ENCODE measurements at places on chromosomes 1 and 21.

DNA sequence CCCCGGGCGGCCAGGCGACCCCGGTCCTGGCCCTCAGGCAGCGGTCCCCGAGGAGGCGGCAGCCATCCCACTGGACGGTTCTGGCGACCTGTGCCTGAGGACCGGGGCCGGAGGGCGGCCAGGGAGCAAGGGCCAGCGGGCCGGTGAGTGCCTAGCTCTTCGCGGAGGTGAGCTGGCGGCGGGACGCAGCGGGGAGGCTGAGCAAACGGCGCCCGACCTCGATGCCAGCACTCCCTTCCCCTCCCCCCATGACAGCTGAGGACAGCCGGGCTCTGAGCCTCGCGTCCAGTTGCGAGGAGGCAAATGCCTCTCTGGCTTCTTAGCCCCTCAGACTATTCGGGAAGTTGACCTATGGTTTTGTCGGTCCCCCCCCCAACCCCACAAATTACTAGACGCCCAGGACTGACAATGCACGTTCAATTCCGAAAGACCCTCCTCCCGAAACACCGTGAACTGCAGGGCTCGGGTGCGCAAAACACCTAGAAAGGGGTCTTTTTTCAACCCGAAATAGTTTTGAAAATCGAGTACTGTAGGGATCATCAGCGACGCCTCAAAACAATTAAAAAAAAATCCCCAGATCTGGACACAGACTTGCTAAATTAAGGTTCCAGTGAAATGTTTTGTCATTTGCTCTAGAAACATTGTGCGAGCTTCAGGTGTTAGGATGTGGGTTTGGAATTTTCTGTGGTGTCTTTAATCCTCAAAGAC, 8.3 kb downstream of the CDKN2C start:
- DNase-seq: peak; percentile 78

DNA sequence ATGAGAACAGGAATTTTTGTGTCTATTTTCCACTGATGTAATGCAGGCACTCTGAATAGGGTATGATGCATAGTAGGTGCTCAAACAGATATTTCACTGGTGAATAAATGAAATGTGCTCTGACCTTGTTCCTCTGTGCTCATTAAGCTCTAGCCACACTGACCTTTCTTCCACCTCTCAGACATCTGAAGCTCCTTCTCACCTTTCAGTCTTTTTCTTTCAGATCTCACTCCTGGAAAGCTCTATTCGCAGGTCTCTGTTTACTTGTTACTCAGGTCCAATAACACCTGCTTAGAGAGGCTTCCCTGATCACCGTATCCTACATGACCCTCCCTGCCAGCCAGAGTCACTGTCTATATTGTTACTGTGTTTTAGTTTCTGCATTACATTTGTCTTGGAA, 59.2 kb upstream of the IVNS1ABP start:
- no peak for DNase-seq

DNA sequence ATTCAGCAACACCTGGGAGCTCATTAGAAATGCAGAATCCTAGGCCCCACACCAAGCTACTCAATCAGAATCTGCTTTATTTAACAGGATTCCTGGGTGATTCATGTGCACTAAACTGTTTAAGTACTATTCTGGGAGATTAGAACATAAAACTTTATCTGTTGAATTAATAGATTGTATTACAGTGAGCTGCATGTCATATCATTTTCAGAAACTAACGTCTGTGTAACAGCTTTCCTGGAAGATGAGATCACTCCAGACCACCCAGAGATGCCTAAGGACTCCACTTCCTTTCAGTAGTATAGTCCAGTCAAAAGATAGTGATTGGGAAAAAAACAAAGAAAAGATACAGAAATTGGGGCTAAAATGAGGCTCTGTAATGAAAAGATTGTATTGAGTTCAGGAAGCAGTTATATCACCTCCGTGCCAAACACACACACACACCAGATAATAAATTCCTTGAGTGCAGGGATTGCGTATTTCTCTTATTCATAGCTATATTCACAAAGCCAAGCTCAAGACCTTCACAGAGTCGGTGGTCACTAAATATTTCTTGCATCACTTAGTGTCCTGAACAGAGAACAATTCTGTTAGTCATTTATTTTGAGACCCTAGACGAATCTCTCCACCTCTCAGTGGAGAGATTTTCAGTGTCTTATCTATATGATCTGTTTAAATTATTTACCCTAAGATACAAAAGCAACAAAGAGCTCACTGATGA, 178.2 kb downstream of the DSCAM start:
- DNase-seq: peak; percentile 48

- DNase-seq: peak; percentile 63
Measured at GRCh38 chr1:29569971-29570634, 333.8 kb downstream of the PTPRU start.

DNA sequence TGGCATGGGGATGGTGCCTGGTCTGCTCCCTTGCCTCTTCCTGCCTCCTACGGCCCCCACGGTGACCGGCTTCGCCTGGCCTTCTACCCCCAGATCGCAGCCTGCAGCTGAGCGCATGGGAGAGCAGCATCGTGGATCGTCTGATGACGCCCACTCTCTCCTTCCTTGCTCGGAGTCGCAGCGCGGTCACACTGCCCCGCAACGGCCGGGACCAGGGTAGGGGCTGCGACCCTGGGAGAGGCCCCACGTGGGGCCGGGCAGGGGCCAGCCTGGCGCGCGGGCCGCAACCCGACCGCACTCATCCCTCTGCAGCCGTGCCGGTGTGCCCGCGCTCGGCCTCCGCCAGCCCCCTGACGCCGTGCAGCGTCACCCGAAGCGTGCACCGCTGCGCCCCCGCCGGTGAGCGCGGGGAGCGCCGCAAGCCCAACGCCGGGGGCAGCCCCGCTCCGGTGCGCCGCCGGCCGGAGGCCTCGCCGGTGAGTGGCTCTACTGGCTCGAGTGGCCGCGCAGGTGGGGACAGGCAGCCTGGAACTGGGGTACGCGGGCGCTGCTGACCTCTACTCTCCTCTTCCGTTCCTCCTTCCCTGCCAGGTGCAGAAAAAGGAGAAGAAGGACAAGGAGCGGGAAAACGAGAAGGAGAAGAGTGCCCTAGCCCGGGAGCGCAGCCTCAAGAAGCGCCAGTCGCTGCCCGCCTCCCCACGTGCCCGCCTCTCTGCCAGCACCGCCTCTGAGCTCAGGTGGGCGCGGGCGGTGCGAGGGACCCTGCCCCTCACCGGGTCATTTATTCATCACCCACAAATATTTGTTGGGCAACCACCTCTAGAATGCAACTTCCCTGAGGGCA, 20.4 kb downstream of the MAP7D1 start:
- DNase-seq: no peak

DNA sequence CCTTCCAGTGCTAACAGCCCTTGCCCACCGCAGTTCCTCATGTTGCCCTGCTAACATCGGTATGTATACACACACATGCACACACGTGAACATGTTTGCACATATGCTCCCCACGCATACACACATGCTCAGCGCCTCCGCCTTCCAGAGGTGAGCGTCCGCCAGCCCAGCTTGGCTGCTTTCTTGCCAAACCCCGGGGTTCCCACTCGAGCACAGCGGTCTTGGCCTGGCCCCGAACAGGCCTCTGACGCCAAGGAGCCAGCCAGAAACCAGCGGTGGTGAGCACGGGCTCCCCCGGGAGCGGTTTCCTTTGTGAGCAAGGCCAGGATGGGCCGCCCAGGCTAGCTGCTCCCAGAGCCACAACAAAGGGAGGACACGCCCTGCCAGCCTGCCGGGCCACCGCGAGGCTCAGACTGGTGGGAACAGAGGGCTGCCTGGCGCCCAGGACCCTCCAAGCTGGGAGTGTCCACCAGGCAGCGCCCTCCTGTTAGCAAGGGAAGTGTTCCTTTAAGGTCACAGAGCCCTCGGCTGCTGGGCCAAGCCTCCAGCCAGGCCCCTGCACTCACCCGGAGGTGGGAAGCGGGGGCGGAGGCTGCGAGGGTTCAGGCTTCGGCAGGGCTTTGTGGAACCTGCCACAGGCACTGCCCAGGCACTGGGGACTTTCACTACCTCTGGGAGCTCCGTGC, 65.4 kb downstream of the ALPL start:
- peak; percentile 10 for DNase-seq

DNA sequence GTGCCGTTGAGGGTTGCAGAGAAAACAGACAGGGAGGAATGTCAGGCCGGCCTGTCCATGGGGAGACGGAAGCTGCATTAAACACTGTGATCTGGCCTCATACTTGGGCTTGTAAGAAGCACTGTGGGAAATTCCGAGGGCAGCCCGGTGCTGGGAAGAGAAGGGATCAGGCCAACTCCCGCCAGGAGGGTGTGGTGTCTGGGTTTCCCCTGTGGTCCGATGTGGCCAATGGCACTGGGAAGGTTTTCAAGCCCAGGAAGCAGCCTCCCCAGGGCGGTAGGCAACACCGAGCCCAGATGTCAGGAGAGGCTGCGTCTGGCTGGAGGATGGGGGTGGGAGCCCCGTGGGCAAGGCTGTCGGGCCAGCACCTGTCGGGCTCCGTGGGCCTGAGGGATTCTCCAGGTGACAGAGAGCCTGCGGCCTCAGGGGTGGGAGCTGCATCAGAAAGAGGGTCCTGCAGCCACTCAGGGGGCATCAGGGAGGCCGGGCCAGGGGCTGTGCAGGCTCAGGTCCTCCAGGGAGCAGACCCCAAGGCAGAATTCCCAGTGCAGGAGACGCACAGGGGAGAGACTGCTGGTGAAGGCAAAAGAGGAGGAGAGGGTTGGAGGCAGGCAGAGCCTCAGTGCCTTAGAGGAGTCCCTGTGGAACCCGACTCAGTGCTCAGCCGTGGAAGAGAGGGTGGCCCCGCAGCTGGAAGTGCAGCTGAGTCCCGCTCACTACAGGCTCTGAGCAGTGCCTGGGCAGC, 8.4 kb downstream of the UBASH3A start:
- DNase-seq: no peak

DNA sequence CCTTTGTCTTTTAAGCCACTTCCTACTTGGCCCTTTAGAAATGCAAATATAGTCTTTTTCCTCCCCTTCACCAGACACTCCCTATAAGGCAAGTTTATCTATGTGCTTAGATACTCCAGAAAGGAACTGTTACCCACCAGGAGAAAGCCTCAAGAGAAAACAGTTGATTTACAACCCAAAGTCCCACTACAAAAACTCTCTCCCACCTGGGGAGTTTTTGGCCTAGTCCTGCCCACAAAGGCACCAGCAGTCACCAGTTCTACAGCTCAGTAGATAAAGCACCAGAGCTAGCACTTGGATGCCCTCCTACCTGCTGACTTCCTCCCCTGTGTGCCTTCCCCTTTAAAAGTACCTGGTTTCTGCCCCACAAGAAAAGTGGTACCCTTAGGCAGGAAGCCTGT, 27.7 kb upstream of the HAO2 start:
- DNase-seq: no peak

DNA sequence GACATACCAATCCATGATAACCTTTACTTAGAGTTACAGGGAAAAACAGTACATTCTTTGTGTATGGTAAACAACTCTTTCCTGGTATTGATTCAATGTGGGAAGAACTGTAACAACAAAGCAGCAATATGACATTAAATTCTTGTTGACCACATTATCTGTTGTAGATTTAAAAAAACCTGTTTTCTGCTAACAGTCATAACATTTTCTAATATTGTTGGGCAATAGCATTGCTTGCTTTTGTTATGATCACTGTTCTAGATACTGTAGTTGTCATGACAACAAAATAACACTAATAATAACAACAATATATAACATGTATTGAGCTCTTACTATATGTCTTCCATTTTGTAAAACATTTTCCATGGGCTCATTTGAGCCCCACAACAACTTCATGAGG, 54.2 kb downstream of the PDE4B start:
- no peak for DNase-seq

GRCh38 chr1:154870734-154871133, 653 bp upstream of the KCNN3 start:
- no peak for DNase-seq

GRCh38 chr1:6782151-6782550, 3.1 kb upstream of the CAMTA1 start:
- DNase-seq: no peak

DNA sequence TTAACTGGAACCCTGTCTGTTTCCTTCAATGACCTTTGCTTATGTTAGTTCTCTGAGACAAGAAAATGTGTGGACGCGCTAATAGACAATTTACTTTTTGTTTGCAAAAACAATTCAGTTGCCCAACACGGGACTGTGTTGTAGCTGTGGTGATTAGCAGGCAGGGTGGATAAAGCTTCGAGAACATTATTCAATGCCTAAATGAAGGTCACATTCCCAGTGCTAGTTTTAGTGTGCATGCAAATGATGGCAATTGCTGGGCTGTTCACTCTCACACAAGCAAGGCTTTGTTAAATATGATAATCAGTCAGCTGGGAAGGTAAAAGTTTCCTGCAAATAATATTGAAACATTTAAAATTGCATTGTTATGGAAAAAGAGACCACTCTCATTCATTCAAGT, 188.4 kb downstream of the BACH1 start:
- DNase-seq: no peak

DNA sequence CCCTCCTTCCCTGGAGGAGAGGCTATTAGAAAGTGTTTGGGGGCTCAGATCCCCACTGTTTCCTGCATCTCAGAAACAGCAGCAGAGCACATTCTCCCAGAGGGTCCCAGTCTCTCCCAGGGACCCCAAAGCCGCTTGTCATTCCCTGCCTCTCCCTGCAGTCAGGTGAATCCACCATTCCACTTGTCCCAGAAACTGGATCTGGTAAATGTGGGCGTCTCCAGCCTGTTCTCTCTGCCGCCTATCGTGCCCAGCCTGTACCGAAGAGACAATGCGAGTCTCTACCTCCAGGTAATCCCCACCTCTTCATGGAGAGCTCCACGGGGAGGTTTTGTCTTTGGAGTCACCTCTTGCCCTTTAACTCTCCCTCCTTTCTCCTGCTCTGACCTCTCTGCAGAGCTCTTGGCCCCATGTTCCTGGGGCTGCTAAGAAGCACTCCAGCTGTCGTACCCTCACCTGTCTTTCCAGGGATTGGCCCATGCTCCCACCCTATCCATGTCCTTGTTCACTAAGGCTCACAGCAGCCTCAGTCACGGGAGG, 26.9 kb downstream of the INAVA start:
- no peak for DNase-seq

DNA sequence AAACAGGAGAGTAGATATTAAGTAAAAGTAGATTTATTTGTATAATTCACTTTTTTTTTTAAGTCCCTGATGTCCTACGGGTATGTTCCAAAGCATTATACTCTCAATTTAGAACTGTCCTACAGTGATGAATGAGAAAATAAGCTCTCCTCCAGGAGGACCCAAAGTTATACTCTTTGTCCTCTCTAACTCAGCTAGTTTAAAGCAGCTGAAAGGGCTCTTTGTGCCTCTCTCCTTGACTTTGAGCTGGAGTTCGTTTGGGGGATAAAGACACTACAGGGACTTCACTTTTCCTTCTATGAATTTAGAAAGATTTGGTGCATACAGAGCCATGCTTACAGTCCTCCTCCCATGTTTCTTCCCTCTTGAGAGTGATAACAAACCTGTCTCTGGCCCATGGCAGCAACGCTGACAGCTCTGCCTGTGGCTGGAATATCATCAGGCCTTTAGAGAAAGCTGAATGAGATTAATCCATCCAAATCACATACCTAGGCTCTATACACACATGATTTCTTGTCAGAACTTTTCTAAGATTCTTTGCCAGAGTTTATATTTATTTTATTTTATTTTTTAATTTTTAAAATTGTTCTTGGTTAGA, 134.3 kb downstream of the PIK3R3 start:
- DNase-seq: no peak

GRCh38 chr1:168319691-168320090, 39.0 kb downstream of the TBX19 start:
- no peak for DNase-seq

GRCh38 chr1:94001397-94002045, 92.3 kb upstream of the GCLM start:
- no peak for DNase-seq

Data from EH (cell line).